ENCODE measurements at places on chromosomes 12 and 14.

- no peak for DNase-seq
Measured at GRCh38 chr14:98798099-98798498, 473.9 kb downstream of the BCL11B start.

DNA sequence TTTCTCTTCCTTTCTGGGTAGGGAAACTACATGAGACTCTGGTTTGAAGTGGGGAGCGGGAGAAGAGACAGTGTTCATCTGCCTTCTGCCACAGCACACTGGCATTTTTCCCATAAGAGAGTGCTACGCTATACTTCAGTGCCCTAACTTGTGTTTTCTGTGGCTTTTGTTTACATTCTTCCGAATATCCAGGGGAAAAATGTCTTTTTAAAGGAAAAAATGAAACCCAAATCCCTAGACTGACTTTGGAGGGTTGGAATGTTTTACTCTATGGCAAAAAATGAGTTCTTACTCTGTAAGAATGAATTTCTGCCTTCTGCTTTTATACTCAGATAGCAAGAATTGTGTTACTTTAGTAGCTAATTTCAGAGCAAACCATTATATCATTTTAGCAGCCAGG, 88.1 kb upstream of the TMEM263 start:
- no peak for DNase-seq

GRCh38 chr12:127358888-127359287, 908.1 kb upstream of the TMEM132C start:
- no peak for DNase-seq

DNA sequence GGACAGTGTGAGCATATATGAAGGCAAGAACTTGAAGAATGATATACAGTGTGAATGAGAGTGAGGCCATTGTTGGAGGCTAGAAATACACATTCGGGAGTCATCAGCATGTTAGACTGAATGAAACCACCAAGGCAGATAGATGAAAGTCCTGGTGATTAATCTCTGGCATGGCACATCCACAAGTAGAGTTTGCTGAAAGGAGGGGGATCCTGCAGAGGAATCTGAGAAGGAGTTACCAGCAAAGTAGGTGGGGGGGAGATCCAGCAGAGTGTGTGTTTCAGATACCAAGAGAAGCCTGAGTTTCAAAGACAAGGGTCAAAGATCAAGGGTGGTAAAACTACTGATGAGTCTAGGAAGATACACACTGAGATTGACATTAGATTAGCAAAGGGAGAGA, 426.7 kb upstream of the DCN start:
- DNase-seq: no peak

DNA sequence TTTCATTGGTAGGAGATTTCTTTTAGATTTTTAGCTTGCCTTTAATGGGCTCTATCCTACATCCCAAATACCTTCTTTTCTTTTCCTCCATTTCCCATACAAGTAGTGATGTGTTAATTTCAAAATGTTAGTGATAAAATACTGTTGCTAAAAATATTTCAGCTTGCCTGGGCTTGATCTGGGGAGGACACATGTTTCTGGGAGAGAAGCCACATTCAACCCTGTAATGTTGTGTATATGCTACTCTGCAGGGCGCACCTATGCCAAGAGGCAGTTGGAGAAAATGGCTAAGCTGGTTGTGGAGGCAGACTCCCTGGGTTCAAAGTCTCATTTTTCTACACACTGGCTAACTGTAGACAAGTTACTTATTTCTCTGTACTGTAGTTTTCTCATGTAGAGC, 26.3 kb downstream of the FLRT2 start:
- DNase-seq: no peak

DNA sequence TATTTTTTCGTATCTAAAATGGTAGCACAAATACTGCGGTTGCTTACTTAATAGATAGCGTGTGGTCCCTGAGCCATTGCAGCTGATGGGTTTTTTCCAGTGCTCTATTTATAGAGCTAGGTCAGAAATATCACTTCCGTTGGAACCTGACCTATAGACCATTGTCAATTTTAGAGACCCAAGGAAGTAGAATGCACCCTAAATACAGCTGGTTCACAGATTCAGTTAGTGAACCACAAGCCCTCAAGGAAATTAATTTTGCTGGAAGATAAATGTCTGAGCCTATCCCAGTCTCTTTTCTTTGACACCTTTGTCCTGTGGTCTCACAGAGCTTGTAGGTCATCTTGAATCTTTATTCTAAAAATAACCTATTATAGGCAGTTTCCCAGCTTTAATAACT, 391.0 kb downstream of the ZFP36L1 start:
- no peak for DNase-seq
